ENCODE measurements at places on chromosomes 3 and 15. TPM values are rescaled to one million over a fixed set of nuclear protein-coding genes. Genes with fewer than 3 reads are reported as not detected.

DNA sequence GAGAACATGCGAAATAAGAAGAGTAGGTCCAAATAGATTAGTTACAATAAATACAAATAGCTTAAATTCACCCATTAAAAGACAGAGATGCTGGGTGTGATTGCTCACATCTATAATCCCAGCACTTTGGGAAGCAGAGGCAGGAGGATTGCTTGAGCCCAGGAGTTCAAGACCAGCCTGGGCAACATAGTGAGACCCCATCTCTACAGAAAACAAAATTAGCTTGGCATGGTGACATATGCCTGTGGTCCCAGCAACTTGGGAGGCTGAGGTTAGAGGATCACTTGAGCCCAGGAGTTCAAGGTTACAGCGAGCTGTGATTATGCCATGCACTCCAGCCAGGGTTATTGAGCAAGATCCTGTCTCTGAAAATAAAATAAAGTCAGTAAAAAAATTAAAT, 109.1 kb upstream of the WNT5A start:
- no peak for DNase-seq
- no peaks in the 10 kb centered on the region for H3K36me3 ChIP-seq
- H3K4me1 ChIP-seq: peaks cover 17% of the 10 kb centered on the region
- no peak overlapping the region for H3K4me3 ChIP-seq
- H3K27me3 ChIP-seq: peaks cover 25% of the 10 kb centered on the region
- no peak overlapping the region for H3K27ac ChIP-seq

GRCh38 chr3:186783731-186784515, 546 bp downstream of the EIF4A2 start:
- peaks cover 56% of the 10 kb centered on the region for H3K36me3 ChIP-seq
- DNase-seq: peak; percentile 64
- H3K27me3 ChIP-seq: peaks cover 20% of the 10 kb centered on the region
- peaks cover 47% of the 10 kb centered on the region for H3K4me1 ChIP-seq
- peak overlapping the region; percentile 99 for H3K4me3 ChIP-seq
- H3K27ac ChIP-seq: peak overlapping the region; percentile 99

DNA sequence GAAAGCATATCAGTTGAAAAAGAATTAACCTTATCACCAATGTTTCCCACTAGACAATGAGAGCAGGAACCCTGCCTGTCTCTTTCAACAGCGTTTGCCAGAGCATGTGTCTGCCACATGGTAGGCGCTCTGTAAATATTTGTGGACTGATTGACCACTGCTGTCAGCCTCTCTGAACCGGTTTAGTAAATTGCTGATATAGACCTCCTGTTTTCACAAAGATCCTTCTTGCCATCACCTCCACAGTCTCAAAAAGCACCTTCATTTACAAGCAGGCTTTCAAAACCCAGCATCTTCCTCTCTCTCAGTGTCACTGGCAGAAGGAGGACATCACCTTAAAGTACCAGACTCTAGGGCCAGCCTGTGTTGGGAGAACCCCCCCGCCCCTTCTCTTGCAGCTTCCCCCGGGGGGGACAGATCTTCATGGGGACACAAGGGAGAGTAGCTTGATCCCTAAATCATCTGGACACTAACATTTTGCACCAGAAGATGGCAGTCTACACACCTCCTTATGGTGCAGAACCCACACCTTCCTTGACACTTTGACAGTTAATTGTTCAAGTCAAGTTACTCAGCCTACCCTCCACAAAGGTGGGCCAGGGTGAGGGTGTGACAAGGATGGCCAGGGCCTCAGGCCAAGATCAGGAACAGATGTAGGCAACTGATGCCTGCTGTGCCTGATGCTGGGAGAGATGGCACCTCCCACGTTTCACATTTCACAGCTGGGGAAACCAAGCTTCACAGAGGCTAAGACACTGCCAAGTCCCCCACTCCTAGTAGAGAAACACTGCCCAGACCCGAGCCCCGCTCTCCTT, 37.8 kb upstream of the USP3 start:
- no peaks in the 10 kb centered on the region for H3K36me3 ChIP-seq
- H3K27me3 ChIP-seq: peaks cover 5% of the 10 kb centered on the region
- H3K4me3 ChIP-seq: no peak overlapping the region
- H3K4me1 ChIP-seq: peaks cover 48% of the 10 kb centered on the region
- peak; percentile 46 for DNase-seq

DNA sequence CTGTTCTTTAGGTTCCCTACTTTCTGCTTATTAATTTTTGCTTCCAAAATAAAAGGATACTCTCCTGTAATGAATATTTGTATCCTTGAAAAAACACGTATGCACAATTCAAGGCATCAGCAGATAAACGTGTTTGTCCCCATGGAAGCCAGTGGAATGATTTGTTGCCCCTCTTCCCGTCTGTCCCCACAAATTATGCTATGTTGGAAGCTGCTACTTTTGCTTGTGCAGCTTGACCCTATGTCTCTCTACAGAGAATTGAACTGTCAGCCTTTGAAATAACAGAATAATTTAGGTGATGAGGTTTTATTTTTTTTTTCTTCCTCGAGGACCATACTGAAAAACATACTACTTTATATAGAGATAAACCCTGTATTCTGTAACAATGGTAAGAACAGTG, 401.5 kb upstream of the GOLIM4 start:
- H3K4me1 ChIP-seq: no peaks in the 10 kb centered on the region
- no peaks in the 10 kb centered on the region for H3K36me3 ChIP-seq
- DNase-seq: no peak
- no peaks in the 10 kb centered on the region for H3K27me3 ChIP-seq
- H3K4me3 ChIP-seq: no peak overlapping the region

GRCh38 chr15:77759896-77760592, 127.3 kb upstream of the LINGO1 start:
- H3K27me3 ChIP-seq: peaks cover 39% of the 10 kb centered on the region
- no peak overlapping the region for H3K4me3 ChIP-seq
- no peaks in the 10 kb centered on the region for H3K36me3 ChIP-seq
- no peak overlapping the region for H3K27ac ChIP-seq

DNA sequence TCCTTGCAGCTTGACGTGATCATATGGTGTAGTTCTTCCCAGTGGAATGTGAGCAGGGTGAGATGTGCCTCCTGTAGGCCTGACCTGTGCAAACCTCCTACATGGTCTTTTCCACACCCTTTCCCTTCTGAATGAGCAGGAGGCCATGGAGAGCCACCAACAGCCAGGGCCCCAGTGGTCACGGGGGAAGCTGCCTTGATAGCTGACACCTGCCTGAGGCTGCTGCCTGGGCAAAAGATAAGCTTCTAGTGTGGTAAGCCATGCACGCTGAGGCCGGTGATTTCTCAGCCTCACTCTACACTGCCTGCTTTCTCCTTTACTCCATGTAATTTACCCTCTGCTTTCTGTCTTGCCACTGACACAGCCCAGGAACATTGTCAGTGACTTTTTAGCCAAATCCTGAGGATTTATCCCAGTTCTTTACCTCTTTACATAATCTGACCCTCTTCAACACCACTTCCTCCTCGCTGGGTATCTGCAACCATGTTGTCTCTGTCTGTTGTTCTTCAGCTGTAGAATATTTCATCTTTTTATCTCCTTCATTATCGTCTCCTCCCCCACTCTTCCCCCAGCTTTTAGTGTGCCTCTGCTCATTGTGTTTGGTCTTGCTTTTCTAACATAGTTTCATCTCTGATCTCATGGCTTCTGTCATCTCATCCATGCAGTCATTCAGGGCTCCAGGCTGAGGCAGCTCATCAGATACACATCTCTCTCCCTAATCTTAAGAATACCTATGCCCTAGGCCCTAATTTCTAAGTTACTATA, 11.2 kb upstream of the KBTBD12 start:
- no peaks in the 10 kb centered on the region for H3K4me1 ChIP-seq
- DNase-seq: no peak
- no peak overlapping the region for H3K27ac ChIP-seq
- H3K27me3 ChIP-seq: peaks cover 31% of the 10 kb centered on the region
- H3K36me3 ChIP-seq: peaks cover 5% of the 10 kb centered on the region

DNA sequence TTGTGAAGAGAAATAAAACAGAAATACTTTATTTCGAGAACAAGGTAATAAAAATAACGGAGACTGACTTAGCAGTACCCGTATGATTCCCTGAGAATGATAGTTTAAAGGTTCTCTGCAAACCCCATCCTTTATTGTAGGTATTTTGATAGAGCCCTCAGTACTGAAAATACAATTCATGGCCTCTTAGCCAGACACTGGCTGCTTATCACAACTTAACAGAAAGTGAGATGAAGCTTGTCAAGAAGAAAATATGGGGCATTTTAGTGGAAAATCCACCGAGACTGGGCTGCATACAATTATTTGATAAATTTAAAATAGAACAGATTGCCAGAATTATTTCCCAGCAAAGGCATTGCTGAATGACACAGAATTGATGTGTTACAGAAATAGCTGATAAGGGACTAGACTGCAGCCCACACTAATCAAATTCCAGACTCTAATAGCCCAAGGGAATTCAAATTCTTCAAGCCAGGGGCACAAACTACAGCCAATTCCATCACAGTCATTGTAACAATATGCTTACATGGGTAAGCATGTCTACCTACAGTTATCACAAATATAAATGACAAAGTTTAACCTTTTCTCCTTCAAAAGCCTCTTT, 521.9 kb downstream of the PLOD2 start:
- no peak for DNase-seq
- H3K27me3 ChIP-seq: no peaks in the 10 kb centered on the region
- no peaks in the 10 kb centered on the region for H3K4me1 ChIP-seq
- no peak overlapping the region for H3K4me3 ChIP-seq
- no peak overlapping the region for H3K27ac ChIP-seq

Gene PRSS50
- not detected for total RNA-seq

All from HFFc6 (cell line).